ENCODE measurements at places on chromosomes 5 and 9.

GRCh38 chr9:114532561-114533237 lies 27.4 kb upstream of the WHRN start:
- no peak for DNase-seq
- no peaks in the 10 kb centered on the region for H3K36me3 ChIP-seq
- no peak overlapping the region for H3K4me3 ChIP-seq
- H3K27me3 ChIP-seq: no peaks in the 10 kb centered on the region
- no peaks in the 10 kb centered on the region for H3K4me1 ChIP-seq

GRCh38 chr9:28502189-28502588 lies 928.9 kb upstream of the C9orf72 start:
- no peak overlapping the region for H3K4me3 ChIP-seq
- no peaks in the 10 kb centered on the region for H3K4me1 ChIP-seq
- H3K27ac ChIP-seq: no peak overlapping the region
- H3K27me3 ChIP-seq: no peaks in the 10 kb centered on the region

DNA sequence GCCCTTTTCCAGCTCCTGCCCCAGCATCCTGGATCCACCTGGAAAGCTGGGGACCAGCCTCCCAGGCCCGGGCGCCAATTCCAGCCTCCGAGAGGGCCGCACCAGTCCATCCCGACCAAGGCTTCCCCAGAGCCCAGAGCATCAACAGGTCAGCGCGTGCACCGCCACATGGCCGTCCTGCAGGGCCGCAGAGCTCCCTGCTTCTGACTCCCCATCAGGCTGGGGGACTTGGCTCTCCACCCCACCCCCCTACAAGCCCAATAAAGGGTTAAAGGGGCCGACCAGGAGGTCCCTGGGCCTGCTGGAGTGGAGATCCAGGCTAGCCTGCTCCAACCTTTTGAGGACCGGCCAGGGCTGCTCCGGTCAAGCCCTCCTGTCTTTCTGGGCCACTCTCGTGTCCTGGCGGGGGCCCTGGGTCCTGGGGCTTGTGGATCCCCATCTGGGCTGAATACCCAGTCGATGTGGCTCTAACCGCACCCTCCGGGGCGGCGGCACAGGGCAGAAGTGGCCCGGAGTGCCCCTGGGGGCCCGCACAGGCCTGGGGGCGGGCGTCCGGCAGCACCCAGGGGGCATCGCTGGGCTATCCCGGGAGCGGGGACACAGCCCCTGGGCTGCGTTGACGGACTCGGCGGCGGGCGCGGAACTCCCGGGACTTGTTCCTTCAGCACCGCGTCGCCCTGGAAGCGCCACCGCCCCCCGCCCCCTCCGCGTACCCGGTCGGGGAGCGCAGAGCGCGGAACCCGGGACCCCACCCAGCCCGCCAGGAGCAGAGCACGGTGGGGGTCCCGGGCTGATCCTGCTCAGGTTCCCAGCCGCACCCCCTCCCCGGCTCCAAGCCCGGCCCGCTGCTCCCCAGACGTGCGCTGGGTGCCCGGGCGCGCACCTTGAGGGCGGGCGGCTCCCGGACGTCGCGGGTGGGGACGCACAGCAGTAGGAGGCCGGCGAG lies 590 bp downstream of the ENTPD2 start:
- DNase-seq: no peak
- H3K27me3 ChIP-seq: peaks cover 8% of the 10 kb centered on the region
- peaks cover 2% of the 10 kb centered on the region for H3K4me1 ChIP-seq
- H3K4me3 ChIP-seq: no peak overlapping the region

- no peaks in the 10 kb centered on the region for H3K36me3 ChIP-seq
- H3K4me1 ChIP-seq: no peaks in the 10 kb centered on the region
- DNase-seq: peak; percentile 26
- no peak overlapping the region for H3K27ac ChIP-seq
- no peaks in the 10 kb centered on the region for H3K27me3 ChIP-seq
These were observed 110.9 kb upstream of the LPAR1 start for GRCh38 chr9:111149018-111149759.

GRCh38 chr5:453725-454481 lies 10.9 kb downstream of the EXOC3 start:
- no peak overlapping the region for H3K4me3 ChIP-seq
- no peaks in the 10 kb centered on the region for H3K27me3 ChIP-seq
- DNase-seq: no peak
- no peaks in the 10 kb centered on the region for H3K36me3 ChIP-seq

GRCh38 chr5:4868140-4868735 lies 271.9 kb upstream of the ADAMTS16 start:
- peak; percentile 67 for DNase-seq
- H3K27ac ChIP-seq: no peak overlapping the region
- no peaks in the 10 kb centered on the region for H3K27me3 ChIP-seq
- no peaks in the 10 kb centered on the region for H3K36me3 ChIP-seq
- no peak overlapping the region for H3K4me3 ChIP-seq

DNA sequence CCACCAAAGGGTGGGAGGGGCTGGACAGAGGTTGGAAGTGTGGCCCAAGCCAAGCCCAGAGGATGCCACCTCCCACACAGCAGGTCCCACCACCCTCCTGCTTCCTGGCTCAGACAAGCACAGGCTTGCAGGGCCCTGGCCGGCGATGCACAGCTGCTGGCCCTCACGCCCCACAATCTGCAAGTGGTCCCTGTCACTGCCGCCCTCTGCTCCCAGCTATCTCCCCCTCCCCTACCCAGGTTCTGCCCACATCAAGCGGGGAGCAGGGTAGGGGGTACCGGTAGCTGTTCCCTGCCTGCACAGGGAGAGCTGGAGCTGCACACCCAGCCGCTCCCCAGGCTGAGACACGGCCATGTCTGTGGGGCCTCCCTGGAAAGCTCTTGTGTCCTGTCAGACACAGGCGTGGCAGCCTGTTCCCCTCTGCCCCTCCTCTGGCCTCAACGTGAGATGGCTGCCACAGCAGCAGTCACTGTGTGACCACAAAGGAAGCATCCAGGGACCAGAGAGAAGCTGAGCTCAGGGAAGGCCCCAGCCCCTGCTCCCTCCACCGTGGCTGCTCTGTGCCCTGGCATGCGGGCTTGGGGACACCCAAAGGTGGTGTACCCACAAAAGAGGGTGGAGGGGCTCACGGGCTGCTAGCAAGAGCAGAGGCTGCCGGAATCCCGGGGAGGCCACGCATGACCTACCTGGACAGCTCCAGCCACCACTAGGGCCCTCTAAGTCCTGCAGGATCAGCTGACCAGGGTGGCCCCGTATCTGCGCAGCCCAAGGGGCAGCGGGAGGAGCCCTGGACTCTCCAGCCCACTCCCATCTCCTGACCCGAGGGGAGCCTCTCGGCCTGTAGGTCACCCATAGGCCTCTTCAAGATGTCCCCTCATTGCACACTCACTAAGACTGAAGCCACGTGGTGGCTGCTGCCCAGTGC lies 10.9 kb upstream of the ZDHHC11 start:
- peaks cover 5% of the 10 kb centered on the region for H3K36me3 ChIP-seq
- no peak overlapping the region for H3K27ac ChIP-seq
- no peak for DNase-seq
- H3K4me1 ChIP-seq: no peaks in the 10 kb centered on the region
- no peak overlapping the region for H3K4me3 ChIP-seq
